ENCODE measurements at places on chromosomes 13 and 19. TPM values are rescaled to one million over a fixed set of nuclear protein-coding genes. Genes with fewer than 3 reads are reported as not detected.

The HTR2A gene
- 1.0 TPM for total RNA-seq

The CYP2B6 gene
- total RNA-seq = 0.31 TPM

The ELANE gene
- total RNA-seq = 0.85 TPM

The HSD11B1L gene
- total RNA-seq = 7.8 TPM

The LGI4 gene
- total RNA-seq = 7.5 TPM

The HSPBP1 gene
- total RNA-seq = 37.6 TPM

The PRODH2 gene
- total RNA-seq = 9.0 TPM

The IGSF23 gene
- not detected for total RNA-seq

The OR1M1 gene
- not detected for total RNA-seq

The SYCN gene
- total RNA-seq = not detected

Data from kidney (tissue), 22 donors.